Stimulated activated CD4-positive, alpha-beta T cell treated with anti-CD3 and anti-CD28 coated beads, Interleukin-2, amount 100 ng/mL, for 4 hours (primary cell): ENCODE measurements at places on chromosomes 2 and 18.

- DNase-seq = no peak
Observed at GRCh38 chr2:205540036-205540435, 142.3 kb upstream of the NRP2 start.

- no peak for DNase-seq
Observed at GRCh38 chr2:96495982-96496629, 9.1 kb downstream of the NEURL3 start.

- DNase-seq = no peak
Observed at GRCh38 chr2:23131066-23131575, 253.9 kb upstream of the KLHL29 start.

DNA sequence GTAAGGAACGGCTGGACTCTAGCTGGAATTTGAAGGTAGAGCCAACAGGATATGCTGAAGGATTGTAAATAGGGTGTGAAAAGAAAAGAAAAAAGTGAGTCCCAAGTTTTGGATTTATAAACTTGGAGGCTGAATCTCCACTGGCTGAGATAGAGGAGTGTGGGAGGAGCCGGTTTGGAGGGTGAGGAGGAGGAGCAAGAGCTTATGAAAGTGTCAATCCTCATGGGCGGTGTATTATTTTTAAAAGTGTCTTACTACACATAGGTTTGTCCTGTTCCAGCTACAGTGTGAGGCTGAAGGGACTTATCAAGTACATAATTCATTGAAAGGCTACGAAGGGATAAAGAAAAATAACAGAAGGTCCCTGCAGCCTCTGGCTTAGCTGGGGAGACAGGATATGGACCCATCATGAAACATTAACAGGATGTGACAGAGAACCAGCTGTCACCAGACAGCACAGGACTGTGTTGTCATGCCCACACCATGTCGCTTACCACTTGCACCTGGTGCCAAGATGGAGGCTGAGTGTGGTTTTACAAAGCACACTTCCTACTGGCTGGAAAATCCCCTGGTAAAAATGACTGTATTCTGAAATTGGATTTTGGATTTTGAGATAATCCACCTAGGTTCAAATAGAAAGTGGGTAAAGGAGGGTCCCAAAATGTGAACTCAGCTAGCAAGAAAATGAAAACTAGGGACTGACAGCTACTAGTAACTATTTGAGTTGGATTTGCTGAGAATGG is 2.5 kb upstream of the MREG start:
- no peak for DNase-seq

GRCh38 chr2:223923976-223924375 is 21.2 kb downstream of the WDFY1 start:
- DNase-seq = no peak

GRCh38 chr2:74491648-74492544 is 7.5 kb downstream of the LBX2 start:
- DNase-seq = no peak

GRCh38 chr2:28004086-28004485 is 113.6 kb downstream of the BABAM2 start:
- peak; percentile 10 for DNase-seq

- no peak for DNase-seq
Observed at GRCh38 chr2:26849056-26849999, 1.4 kb downstream of the DPYSL5 start.

- no peak for DNase-seq
Observed at GRCh38 chr18:24954341-24954740, 397.6 kb downstream of the ZNF521 start.

DNA sequence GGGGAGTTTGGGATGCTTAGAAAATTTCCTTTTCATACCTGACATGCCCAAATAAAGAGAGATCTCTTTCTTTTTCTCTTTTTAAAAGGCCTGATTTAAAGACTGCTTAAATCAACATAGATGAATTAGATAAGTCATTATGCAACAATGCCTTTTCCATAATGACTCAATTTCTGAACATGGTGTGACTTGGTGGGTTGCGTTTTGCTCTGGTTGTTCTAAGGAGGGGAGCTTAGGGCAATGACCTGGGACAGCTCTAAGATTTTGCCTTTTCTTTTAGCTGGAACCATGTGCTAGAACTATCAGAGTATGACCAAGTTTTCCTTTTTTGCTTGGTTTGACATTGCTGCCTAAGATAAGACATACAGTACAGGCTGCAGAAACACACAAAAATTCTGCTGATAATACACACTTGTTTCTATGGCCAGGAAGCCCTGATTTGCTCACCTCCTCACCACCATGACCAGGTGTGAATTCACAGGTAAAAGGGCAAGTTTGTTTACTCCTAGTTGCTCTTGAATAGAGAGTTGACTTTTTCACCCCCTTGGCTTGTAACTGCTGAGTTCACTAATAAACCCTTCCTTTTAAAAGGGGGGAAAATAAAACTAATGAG is 58.1 kb upstream of the IL1RL1 start:
- no peak for DNase-seq

DNA sequence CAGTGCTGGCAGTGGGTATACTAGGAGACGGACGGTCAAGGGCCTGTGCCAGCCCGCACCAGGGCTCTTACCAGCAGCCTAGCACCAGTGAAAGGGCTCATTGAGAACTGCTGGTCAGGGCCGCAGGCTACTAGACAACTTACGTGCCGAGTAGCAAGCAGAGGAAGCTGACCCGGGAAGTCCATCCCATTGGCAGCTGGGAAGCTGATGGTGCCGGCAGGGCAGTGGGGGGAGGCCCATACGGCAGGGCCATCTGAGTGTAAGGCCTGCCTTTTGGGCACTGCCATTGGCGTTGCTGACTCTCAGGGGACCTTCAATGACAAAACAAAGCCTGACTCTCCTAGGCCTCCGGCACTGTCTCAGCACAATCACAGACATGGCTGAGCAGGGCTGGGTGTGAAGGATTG is 20.6 kb downstream of the EFR3B start:
- DNase-seq = no peak

GRCh38 chr2:18445433-18446320 is 114.8 kb downstream of the RDH14 start:
- no peak for DNase-seq

DNA sequence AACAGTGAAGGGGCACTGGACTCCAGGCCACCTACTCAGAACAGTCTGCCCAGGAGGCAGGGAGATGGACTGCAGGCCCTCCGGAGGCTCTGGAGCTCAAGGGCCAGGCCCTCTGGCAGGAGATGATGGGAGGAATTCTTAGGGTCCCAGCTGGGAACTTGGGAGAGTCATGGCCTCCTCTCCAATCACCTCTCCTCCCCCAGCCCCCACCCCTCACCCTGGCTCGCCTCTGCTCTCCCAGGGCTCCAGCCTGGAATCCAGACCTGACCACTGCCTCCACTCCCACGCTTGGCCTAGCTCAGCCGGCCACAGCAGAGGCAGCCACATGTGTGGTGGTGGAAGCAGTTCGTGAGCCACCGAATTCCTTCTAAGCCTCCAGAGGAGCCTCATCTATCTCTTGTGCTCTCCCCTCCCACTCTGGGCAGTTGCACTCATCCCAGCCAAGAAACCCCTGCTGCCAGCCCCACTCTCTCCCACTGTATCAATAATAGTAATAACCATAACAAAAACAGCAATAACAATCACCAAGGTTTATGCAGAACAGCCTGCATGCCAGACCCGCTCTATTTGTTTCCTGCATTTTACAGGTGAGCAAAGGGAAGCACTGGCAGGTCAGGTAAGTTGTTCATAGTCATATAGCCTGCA is 67.4 kb downstream of the TNS1 start:
- no peak for DNase-seq

DNA sequence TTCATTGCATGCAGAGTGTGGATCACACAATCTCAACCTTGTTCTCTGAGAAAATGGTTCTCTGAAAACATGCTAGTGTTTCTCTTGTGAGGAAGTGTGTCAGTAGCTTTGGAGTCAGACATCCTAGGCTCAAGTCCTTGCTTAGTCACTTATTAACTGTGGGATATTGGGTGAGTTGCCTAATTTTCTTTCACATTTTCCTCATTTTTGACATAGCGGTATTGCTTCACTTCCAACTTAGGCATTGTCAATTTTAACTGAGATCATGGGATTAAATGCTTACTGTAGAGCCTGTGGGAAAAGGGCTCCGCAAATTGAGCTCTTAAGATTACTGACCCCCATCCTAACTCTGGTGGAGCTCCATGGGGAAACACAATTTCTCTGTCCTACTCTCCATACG is 622.2 kb downstream of the CNTNAP5 start:
- DNase-seq = no peak

DNA sequence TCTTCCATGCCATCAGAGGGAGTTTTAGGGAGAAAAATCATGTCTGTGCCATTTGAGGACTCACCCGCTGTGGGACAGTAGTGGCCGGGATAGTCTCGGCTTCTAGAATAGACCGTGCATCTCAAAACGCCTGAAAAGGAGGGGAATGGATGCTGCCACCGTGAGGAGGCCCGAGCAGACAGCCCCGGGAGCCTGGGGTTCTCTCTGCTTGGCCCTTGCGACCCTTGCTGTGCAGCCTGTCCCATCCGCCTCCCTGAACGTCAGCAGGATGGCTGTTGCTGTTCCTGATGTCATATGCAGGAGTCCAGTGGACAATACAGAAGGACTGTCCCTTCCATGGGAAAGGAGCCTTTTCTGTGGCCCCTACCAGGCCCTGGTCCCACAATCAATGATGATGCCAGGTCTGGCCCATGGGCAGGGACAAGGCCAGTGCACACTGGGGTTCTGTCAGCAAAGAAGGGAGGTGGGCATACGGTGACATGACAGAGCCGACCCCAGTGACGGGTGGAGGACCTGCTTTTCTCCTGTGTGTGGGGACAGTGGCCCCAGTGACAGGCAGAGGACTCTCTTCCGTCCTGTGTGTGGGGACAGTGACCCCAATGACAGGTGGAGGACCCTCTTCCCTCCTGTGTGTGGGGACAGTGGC is 58.8 kb downstream of the ACKR3 start:
- no peak for DNase-seq

DNA sequence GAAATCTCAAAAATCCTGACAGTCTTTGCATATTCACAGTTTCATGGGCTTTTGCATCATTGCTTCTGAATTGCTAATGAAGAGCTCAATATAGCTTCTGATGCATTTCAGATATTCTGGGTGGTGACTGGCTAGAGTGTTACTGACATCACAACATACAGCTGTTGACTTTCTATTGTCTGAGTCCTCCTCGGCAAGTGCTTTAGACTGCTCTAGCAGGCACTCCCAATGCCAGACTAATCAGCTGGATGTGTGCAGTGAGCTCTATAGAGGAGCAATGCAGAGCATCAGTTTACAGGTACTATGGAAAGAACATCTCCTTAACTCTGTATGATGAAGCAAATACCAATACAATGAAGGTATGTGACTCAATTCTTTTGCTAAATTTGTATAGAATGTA is 54.9 kb downstream of the R3HDM1 start:
- no peak for DNase-seq

- DNase-seq = peak; percentile 42
Observed at GRCh38 chr18:58605027-58606020, 23.6 kb downstream of the ALPK2 start.

- no peak for DNase-seq
Observed at GRCh38 chr2:46846536-46846935, 69.1 kb downstream of the MCFD2 start.

DNA sequence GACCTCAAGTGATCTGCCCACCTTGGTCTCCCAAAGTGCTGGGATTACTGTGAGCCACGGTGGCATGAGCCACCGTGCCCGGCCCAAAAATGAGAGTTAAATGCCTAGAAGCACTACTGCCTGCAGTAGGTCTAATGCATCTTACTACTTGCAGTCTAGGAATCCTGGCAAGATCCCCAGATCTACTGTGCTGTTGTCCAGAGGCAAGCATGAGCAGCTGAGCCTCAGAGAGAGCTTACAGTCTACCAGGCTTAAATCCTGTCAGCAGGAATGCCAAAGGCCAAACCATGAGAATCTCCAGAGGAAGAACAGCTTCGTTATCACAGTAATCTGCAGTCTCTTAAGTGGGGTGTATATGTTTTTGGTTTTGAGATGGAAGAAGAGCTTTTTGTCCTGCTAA is 54.4 kb downstream of the XRCC5 start:
- no peak for DNase-seq

- DNase-seq = no peak
Observed at GRCh38 chr2:38176619-38177021, 100.7 kb upstream of the CYP1B1 start.

DNA sequence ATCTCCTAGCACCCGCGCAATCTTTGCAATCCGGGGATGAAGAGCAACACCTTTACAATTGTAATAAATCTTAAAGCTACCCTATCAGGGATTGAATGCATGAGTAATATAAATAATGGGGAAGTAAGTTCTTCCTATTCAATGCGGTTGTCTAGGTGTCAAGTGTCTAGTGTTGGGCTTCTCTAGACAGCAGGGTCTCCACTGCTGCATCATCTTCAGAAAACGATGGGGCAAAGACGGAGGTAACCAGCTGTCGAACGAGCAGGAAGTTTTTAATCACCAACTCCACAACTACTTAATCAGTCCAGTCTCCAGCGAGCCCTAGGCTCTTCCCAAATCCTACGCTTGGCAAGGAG is 573 bp downstream of the STAM2 start:
- DNase-seq = no peak

DNA sequence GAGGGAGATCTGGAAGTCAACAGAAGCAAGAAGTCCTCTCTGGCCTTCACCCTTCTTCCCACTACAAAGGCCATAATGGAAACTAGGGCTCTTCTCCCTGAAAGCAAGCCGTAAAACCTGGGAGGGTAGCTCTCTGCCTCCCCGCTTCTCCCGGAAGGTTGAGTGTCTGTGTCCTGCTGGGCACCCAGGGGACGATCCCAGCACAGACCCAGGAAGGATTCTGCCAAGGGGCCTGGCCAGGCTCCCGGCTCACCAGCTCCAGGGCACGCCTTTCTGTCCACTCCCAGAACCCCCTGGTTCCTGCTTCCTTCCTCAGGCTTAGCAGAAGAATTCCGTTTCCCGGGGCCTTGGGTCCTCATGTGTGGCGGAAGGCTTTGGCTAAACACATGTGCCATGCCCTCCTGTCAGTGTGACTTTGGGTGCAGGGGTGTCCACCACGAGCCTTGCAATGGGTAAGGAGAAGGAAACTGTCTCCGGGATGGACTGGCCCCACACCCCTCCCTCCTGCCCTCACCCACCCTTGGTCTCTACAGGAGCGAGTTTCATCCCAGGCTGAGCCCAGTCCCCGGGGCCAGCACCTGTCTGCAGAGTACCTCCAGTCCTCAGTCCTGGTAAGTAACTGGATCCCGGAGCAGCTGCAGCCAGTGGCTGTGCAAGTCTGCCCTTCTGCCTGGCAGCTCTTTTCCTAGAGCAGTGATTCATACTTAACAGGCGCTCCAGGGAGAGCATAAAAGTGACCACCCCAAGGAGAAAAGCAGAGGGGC is 135.8 kb downstream of the TPO start:
- DNase-seq = no peak

DNA sequence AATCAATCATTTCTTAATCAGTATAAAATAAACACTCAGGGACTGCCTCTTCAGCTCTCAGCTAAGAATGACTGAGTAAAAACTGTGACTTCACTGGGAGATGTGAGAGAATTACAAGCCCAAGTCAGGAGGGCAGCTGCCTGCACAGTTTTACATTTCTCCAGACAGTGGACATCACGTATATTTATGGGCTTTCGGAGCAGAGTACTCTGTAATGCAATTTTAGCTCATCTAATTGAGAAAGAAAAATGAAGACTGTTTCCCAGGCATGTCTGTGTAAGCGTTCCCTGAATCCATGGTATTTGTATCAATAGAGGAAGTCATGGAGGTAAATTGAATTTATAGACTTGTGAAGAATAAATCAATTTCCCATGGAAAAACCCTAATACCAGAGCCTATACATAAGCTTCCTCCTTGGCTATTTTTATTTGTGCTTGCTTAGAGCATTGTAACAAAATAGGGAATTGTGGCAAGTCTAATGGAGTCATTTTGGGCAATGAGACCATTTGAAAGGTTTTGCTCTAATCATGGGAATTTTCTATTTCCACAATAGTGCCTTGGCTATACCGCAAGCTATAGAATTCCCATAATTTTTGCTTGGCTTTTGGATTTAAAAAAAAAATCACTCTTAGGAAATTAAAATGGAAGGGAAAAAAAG is 87.2 kb downstream of the SLC5A7 start:
- no peak for DNase-seq
